ENCODE measurements at places on chromosomes 5 and 9.

GRCh38 chr9:131254626-131255025 lies 21.7 kb downstream of the FAM78A start:
- no peak for DNase-seq

DNA sequence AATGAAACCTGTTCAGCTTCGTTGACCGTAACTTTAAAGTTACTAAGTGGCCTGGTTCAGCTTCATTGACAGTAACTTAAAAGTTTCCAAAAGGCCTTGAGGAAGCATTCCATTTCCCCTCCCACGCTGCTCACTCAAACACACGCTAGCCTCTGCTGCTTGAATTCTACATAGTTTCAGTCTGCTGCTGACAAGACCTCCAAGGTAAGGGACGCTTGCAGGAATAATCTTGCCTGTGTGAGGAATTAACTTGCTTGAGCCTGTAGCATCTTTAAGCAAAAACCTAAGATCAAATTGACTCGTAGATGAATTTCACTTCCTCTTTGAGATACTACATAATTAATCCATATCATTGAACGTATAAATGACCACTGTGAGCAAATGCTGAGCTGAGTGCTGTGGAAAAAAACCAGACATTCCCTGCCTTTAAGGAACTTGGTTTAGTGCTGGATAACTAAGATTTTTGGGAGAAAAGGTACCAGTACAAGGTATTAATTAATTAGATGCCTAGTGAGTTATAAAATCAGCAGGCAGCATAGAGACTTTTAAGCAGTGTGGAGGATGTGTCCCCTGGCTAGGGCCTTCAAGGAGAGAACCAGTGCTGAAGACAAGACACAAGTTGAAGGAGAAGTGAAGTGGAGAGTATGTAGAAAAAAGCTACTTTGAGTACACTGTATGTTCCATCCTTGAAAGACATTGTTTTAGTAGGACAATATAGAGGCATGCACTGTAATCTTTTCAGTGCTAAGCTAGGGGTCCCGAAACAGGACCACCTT lies 39.2 kb downstream of the GRAMD2B start:
- DNase-seq = no peak

GRCh38 chr5:36252722-36253365 lies 11.1 kb upstream of the NADK2 start:
- no peak for DNase-seq

DNA sequence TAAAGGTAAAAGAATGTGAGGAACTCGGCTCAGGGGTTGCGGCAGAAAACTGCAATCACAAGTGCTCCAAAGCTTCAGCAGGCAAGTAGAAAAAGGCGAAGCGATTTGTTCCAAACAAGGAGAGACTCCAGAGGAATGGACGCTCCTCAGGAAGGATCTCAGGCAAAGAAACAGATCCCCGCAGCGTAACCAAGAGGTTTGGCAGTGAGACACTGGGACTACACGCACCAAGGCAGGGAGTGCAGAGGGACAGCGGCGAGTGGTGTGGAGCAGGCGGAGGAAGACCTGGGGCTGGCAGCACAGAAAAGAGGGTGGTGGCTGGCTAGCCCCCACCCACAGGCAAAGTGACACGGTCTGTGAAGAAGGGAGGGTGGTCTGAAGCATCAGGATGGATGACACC lies 54.7 kb upstream of the GOLPH3 start:
- no peak for DNase-seq

Measured in CD8-positive, alpha-beta T cell (primary cell).